ENCODE measurements at places on chromosomes 16 and 17.

- no peak for DNase-seq
Measured at GRCh38 chr16:88610080-88610479, 28.3 kb upstream of the IL17C start.

DNA sequence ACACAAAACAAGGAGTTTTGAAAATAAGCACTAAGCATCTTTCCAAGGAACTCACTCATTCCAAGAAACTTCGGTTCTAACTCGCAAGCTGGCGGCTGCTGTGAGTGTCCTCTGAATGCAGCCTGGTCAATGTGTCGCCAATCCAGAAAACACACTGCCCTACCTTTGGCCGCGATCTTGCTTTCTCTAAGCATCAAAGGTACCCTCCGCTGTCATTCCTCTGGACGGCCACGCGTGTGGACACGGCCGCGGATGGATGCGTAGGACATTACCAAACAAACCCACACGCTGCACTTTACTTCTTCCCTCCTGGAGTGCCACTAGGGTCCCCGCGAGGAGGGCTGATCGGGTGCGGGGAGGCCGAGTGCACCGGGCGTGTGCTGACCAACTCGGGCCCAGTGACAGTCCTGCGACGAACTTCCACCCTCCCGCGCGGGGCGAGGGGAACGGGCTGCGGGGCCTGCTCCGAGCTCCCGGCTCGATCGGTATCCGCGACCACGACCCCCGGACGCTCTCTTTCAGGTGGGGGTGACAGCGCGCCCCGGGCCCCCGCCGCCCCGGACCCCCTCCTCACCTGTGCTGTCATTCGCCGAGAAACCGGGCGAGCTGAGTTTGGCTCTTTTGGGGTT, 1.1 kb downstream of the CREBBP start:
- DNase-seq = no peak

DNA sequence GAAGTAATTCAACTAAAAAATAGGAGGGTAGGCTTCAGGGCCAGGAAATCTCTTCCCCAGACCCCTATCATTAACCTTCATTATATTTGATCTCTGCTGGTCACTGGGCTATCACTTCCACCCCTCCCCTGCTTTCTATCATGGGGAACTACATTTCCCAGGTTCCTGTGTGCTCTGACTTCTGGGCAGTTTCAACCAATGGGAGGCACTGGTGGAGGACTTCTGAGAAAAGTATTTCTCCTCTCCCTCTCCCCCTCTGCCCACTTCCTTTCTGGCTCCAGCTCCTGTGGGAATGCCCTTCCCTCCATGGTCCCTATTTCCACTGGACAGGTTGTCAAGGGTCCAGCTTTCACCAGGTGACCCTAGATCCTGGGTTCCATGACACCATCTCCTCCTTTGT, 364.4 kb downstream of the C16orf95 start:
- DNase-seq = no peak

DNA sequence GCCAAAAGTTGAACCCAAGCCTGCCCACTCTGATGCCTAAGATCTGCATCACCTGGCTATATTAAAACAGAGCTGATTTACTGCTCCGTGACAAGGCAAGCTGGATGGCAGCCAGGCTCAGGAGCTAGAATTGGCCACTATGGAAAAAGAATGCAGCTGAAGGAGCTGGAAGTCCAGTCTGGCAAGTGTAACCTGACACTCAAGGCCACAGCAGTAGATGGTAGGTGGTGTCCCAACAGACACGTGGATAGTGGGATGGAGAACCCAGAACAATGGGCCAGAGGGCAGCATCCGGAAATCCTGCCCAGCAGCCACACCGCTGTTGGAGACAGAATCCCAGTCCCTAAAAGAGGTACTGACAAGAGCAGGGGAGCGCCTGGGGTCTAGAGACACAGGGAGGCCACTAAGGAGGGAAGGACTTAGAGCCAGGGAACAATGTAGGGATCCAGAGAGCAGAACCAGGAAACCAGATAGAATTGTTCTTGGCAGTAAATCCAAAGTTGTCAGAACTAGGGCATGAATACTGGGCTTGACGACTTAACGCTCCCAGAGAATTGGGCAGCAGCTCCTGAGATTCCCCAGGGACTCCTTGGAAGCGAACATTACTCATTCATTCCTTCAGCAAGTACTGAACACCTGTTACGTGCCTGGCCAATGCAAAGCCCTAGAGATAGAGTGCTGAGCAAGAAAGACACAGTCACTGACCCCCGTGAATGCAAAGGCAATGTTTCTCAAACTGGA, 85.7 kb downstream of the CDYL2 start:
- DNase-seq = no peak

DNA sequence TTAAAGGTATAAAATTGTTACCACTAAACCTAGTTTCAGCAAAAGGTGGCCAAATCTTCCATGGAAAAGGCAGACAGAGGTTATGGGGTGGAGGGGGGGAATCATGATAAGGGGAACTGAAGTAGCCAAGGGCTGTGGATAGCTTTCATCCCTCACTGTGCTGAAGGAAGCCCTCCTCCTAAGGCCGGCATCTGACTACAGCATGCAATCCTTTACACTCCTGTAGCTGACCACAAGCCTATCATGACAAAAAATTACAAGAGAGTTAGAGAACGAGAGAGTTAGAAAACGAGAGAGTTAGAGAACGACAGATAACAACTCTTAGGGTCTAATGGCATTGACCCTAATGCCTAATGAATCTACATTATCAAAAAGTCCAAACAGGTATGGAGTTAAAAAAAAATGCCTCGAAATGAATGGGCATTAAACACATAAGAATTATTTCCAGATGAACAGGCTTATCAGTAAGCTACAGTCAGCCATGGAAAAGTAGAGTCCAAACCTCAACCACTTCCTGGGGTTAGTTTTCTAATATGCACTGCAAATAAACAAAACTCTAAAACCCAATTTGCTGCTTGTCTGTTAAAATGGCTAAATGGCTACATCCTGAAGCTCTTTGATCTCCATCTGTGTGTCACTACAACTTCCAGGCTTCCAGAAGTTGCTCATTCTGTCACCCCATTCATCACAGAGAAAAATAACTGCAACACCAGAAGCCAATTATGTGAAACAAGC, 29.7 kb downstream of the DUSP14 start:
- no peak for DNase-seq

GRCh38 chr16:66658143-66658859, 38.2 kb downstream of the CMTM4 start:
- DNase-seq = no peak

DNA sequence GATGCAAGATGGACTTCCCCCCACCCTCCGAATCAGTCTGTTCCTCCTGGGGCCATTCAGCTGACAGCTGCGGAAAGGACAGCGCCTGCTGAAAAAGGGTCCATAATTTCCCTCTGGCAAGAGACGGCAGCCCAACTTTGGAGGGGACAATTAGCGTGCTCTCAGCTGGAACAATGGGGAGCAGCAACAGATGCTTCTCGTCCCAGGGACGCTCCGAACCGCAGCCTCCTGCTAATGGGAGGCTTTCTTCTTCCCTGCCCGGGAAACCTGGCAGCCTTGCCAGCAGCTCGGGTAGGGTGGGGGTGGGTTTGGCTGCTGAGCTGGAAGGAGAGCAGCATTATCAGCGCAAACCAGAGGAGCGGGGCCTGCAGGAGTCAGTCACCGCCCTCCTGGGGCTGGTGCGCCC, 500.0 kb upstream of the SALL1 start:
- no peak for DNase-seq

DNA sequence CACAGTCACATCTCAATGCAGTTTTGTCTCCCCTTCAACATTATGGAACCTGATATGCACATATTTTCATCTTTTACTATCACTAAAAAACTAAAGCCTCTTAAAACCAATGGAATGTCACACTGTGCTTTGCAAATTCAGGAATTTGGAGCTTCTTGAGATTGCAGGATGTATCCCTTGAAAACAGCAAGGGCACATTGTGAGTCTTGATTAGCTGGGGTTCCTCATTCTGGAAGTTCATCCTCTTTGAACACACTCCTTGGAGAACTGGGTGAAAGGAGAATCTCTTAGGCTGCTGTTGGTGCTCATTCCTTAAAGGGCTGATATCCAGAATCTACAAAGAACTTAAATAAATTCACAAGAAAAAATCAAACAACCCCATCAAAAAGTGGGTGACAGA, 21.1 kb upstream of the MYOCD start:
- no peak for DNase-seq

- no peak for DNase-seq
Measured at GRCh38 chr17:66351033-66351432, 48.6 kb downstream of the PRKCA start.

DNA sequence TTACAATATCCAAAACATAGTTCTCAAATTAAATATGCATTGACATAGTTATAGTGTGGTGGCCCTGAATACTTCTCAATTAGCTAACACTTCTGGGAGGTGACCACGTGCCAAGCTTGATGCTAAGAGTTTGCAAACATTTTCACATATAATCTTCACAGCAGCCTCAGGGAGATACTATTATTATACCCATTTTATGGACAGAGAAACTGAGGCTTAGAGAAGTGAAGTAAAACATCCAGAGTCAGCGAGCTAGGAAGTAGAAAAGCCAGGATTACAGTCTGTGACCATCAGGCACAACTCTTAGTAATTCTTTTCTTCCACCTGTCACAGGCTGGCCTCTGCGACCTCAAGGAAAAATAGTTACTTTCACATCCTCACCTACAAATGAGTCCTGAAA, 102.2 kb upstream of the IRX6 start:
- no peak for DNase-seq

DNA sequence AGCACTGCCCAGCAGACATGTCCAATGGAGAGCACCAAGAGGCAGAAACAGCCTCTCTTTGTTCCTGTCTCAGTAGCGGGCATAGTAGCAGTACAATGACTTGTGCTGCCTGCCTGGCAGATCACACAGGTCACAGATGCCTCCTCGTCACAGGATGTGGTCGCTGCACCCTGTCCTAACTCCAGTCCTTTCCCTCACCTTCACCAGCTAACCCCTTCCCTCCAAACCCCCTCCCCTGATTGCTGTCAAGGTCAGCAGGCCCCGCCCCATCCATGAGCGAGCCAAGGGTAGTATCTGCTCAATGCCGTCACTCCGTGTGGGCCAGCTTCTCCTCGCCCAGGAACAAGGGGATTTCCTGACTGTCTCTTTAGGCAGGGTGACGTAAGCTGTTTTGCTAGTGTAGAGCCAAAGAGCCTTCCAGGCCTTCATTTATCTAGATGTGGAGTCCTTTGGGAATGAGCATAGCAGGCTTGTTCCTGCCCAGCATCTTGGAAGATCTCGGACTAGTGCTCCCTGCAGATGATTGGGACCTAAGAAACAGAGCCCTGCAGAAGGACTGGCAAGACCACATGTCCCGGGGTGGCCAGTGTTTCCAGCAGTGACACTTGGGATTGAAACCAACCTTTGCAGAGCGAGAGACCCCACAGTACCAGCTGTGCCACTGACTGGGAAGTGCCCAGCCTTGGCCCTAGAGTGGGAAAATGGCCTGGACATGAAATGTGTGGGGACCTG, 75.9 kb upstream of the TNRC6C start:
- DNase-seq = peak; percentile 55

- no peak for DNase-seq
Measured at GRCh38 chr17:50926523-50926922, 60.4 kb upstream of the TOB1 start.

DNA sequence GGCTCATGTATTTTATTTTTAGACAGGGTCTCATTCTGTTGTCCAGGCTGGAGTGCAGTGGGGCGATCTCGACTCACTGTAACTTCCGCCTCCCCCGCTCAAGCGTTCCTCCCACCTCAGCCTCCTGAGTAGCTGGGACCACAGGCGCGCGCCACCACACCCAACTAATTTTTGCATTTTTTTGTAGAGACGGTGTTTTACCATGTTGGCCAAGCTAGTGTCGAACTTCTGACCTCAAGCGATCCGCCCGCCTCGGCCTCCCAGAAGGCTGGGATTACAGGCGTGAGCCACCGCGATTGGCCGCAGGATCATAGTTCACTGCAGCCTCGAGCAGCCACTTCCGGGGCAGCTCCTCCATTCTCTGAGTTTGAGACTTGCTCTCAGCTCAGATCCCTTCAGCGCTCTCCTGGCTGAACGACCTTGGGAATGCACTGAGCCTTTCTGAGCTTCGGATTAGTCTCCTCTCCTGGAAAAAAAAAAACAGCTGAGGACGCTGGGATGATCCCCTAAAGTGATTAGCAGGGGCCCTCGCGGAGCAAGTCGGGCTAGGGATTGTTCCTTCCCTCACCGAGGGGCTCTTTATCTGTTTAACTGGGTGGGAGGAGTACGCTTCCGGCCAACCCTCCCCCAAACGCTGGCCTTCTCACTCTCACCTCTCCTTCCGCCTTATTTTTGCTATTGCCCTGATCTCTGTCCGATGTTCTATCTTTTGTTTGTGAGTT, 1.1 kb upstream of the PKMYT1 start:
- DNase-seq = no peak

DNA sequence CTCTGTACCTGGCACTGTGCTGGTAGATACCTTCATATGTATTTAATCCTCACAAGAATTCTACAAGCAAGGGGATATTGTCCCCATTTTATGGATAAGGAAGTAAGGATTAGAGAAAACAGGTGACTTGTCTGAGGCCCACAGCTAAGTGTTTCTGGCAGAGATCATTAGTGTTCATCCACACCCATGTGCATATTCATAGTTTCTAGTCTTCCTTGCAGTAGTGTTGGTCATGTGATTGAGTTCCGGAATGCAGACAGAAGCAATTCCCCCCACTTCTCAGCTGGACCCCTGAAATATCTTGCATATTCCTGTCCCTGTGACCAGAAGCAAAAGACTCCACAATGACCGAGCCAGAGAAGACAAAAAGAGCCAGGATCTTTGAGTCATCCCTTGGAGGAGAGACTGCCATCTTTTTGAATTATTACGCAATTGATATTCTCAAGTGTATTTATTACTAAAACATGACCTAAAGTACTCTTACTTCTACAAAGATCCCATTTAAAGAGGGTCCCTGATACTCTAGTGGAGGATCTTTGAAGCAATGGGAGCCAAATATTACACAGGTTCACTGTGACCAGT, 43.4 kb downstream of the SOX9 start:
- DNase-seq = no peak

DNA sequence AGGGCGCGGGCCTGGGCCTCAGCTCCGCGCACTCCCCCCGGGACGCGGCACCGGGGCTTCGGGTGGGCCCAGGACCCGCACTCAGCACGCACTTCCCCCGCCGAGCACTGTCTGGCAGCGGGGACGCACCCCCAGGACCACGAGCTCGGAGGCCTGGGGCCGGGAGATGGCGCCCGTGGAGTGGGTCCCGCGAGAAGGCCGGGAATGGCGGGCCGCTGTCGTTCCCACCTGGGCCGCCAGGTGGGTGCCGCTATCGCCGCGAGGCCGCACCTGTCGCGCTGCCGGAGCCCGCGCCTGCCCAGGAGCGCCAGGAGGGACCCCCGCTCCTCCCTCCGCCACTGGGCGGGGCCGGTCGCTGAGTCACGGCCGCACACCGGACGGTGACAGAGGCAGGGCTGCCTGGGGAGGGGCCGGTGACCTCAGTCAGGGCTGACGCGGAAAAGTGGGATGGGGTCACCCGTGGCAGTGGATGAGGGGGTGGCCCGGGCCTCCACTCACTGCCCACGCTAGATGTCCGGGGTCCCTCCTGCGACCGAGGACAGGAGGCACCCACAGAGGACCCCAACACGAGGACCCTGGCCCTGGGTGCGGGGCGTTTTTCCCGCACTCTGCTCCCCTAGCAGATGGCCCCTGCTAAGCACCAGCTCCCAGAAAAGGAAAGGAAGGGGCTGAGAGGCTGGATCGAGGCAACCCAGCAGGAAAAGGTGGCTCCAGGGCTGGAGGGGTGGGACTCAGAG, 6.9 kb upstream of the ACTG1 start:
- no peak for DNase-seq

Data from stimulated activated CD8-positive, alpha-beta memory T cell treated with anti-CD3 and anti-CD28 coated beads, Interleukin-7, amount 100 ng/mL, for 1 hour (primary cell).